ENCODE measurements at places on chromosomes 1 and 21.
A peak's percentile ranks its signal among the peaks of the same experiment; 100 is the strongest.

DNA sequence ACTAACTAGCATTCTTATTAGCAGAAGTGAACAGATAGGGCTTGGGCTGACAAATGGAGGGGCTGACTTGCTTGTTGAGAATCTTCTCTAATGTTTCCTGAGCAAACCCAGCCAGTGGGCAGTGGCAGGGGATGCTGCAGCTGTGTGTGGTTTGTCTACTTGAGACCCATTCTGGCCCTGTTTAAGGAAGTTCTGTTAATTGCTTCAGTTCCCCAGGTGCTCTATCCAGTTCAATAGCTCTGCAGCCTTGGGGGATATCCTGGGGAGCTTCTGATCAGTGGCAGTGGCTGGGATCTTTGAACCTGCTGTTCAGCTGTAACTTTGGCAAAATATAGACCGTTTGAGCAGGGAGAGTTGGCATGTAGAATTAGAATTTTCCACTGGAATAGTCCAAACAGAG lies 137.4 kb downstream of the ZNF326 start:
- no peak for DNase-seq

- DNase-seq: no peak
These were observed 38.3 kb upstream of the GOLT1A start for GRCh38 chr1:204251926-204252689.

DNA sequence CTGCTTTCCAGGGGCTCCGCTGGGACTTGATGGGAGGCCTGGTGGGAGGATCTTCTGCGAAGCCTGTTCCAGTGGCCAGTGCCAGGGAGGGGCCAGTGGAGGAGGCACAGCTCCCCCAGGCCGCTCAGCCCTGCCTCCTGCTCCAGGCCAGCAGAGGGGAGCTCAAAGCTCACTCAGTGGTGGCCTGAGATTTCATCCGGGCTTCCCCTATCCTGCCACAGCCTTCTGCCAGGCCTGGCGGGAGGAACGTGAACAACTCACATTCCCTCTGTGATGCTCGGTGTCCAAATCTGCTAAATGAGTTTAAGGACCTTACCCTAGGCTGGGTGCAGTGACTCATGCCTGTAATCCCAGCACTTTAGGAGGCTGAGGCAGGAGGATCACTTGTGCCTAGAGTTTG lies 3.3 kb downstream of the CLCNKB start:
- DNase-seq: no peak

DNA sequence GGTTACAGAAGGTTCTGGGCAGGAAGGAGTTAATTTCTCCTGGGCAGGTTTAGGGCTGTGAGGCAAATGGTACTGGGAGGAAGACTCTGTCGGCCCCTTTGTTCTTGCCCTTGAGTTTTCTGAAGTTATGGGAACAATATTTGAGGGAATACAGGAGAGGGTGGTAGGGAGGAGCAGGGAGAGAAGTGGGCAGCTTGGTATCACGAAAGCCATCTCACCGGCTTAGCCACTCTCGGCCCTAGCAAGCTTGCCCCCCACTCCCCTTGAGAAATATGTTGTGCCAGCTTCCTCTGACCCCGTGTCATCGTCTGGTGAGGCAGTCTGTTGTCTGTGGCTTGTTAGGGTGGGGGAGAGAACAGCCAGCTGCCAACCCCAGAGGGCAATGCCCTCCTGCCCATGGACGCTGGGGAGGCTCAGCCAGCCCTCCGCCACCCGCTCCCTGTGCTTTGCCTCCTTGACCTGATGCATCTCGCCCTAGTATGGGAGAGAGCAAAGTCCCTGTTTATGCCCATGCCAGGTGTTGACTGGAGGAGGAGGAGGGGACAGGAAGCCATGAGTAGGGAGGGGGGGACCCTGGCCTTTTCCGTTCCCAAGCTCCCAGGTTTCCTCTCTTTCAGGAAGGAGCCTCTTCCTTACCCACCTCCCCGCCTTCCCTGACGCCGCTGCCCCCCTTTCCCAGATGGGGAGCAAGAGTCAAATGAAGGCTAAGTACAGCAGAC lies 1.2 kb downstream of the EFNA1 start:
- DNase-seq: no peak

DNA sequence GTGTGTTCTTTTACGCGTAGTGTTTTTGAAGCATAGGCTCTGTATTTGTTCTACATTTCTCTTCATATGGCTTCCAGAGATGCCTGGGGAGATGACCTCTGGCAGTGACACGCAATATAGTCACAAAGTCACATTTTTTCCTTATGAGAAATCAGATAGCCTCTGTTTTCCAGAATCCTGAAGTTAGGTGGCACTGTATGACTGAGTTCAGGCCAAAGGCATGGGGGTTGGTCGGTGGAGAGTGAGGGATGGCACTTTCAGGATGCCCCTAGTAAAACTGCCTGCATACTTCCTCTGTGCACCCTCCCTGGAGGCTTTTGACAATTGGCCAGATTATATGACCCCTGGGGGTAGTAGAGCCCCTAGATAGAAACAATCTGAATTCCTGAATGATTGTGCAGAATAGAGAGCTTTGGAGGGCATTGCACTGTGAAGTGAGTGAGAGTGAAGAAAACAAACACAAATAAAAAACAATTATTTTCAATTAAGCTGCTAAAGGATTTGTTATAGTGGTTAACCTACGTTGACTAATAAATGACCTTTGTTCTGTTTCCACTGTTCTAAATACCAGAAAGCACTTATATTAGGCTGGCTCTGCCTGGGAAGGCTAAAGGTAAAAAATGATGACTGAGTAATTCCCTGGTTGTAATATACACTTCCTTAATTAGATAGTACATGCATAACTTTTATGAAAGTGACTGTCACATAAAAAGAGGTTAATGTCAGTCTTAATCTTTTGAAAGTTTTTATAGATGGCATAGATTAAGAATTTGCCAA lies 1660.8 kb downstream of the PLA2G4A start:
- no peak for DNase-seq

DNA sequence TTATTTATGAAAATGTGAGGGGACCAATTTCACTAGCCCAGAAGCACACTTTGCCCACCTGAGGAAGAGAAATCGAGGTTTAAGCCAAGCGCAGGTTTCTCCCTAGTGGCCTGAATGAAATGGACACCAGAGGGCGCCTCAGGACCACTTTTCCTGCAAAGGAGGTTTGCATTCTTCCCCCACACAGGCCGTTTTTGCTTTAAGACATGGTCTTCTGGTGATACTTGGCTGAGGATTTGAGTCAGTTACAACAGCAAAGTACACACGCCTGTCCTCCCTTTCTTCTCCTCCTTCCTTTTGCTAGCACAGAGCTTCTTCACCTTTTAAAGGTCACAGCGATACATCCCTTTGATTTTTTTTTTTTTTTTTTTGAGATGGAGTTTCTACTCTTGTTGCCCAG lies 5.4 kb downstream of the PLA2G2E start:
- no peak for DNase-seq

DNA sequence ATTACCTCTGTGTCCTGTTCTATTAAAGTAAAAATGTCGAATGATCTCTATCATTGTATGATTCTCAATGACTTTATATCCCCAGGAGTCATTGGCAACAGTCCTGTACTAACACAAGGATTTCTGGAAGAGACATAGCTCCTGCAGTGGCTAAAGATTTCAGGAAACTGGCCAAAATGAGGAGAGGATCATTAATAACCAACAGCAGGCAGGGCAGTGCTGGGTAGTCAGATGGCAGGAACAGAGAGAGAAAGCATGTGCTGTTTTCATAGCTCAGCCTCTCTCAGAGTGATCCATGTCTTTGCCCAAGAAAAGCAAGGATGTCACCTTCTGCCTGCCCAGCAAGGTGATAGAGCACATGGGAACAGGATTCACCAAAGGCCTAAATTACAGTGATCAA lies 604.7 kb upstream of the PLXNA2 start:
- no peak for DNase-seq

DNA sequence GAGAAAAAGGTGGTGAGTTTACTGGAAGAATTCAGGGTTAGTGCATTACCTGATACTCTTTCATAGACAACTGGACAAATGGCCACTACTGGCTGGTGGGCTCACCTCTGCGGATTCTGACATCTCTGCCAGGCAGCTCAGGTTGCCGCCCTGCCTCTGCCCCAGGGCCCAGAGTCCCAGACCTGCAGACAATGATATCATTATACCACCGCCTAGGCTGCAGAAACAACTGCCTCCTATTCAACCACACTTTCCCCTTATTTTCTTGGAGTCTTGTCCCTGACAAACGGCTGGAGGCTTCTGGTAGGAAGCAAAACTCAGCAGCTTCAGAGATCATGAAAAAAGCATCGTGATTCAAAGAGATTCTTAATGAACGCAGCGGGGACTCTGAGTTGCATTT lies 37.0 kb downstream of the IRF2BP2 start:
- peak; percentile 19 for DNase-seq

DNA sequence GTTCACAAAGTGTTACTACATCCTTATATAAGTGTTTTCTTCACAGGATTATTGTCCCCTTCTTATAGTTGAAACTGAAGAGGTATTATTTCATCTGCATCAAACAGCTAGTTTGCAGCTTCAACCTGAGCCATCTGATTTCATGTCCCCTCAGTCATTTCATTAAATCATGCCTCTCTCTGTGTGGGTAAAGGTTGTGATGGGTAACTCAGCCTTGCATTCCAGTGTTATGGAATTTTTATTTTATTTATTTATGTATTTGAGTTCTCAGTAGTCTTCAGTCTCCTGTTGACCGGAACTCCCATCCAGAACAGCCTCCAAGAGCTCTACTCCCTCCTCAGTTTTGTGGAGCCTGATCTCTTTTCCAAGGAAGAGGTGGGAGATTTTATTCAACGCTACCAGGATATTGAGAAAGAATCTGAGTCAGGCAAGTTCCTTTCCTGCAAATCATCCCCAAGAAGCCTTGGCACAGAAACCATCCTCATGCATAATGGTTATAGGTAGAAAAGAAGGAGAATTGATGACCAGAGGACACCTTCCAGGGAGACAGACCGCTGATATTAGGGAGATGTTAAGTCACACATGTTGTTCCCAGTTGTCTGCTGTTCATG lies 21.8 kb downstream of the CHD1L start:
- DNase-seq: no peak

- DNase-seq: no peak
These were observed 13.6 kb upstream of the OTUD7B start for GRCh38 chr1:150024156-150024555.

GRCh38 chr1:9629445-9630201 lies 21.9 kb upstream of the PIK3CD start:
- no peak for DNase-seq

GRCh38 chr1:62407398-62408009 lies 29.3 kb upstream of the USP1 start:
- DNase-seq: no peak

GRCh38 chr1:62285984-62286785 lies 33.0 kb downstream of the KANK4 start:
- no peak for DNase-seq

- DNase-seq: no peak
These were observed 65.8 kb upstream of the IGSF21 start for GRCh38 chr1:18041685-18042355.

DNA sequence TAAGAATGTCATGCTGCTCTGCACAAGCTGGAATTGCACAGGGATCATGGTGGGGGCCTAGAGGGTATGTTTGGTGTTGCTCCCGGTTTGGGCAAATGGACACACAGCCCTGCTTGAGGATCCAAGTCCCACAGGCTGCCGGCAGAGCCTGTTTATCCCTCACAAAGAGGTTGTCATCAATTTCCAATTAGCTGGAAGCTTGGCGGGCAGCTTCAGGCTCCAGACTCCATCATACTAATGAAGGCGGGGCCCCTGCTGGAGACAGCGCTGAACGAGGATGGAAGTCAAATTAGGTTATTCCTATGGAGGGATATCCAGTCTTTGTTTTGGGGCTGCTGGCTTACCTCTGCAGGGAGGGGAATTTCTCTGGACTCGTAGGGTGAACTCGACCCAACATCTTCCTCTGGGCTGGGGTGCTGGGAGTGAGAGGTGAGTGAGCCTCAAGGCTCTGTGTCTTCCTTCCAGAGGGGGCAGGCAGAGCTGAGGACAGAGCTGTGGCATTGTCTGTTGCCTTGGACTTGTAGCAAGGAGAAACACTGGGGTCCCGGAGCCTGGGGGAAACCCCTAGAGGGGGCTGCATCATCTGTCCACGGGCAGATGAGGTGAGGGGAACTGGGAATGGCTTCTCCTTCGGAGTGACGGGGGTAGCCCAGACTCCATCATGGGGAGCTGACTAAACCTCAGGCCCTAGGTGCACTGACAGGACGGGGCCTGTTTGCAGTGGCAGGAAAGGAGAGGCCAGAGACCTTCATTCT lies 24.9 kb upstream of the PARP1 start:
- DNase-seq: no peak

- no peak for DNase-seq
These were observed 136.8 kb upstream of the RUNX3 start for GRCh38 chr1:25066731-25067517.

DNA sequence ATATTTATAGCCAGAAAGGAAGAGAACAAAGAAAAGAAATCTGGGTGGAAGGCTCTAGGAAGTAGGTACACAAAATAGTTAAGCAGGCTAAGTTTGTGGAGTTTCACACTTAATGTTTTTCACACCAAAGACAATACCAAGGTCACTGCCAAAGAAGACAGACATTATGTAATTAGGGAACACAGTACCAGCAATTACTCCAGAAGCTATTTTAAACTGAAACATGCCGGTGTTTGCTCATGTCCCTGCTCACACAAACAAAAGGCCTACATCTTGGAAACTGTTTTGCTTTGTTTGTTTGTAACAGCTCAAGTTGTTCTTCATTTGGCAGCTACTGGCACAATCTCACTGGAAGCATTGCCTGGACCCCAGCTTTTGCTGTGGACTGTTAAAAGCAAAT lies 88.5 kb upstream of the DAB1 start:
- no peak for DNase-seq

GRCh38 chr1:41396084-41396483 lies 34.9 kb downstream of the FOXO6 start:
- DNase-seq: no peak

DNA sequence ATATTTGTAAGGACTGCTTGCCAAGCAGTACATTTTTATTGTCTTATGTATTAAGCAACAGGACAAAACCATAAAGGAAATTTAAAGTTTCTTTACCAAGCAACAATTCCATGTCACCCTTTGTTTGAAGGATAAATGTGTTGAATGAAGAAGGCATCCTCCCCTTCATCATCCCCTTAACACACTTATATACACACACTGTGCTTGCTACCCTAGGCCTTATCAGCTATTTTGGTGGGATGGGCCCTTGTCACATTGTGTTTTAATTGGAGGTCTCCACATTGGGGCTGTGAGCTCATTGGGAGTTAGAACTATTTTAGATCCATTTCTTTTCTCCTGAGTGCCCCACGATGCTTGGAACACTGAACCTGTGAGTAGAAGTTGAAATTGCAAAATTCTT lies 1.9 kb downstream of the VANGL1 start:
- DNase-seq: no peak

DNA sequence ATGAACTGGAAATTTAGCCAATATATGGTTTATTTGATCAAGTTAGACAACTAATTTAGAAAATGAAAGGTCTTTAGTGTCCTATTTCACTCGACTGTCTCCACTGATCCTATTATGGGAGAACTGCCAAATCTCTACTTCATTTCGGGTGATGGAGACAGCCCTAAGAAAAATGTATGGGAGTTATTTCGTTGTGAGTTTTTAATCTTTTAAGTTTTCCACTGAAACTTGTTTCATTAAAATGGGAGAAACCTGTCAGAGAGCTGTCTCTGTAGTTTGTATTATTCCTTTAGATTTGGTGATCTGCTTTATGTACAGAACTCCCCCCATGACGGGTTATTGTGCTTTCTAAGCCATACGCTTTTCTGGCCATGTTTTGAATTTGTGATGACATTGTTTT lies 899.7 kb downstream of the ADGRL2 start:
- no peak for DNase-seq

Data from vagina (tissue), 2 donors.